ENCODE measurements at places on chromosomes 7 and 10. TPM values are rescaled to one million over a fixed set of nuclear protein-coding genes. Genes with fewer than 3 reads are reported as not detected.
A peak's percentile ranks its signal among the peaks of the same experiment; 100 is the strongest.

DNA sequence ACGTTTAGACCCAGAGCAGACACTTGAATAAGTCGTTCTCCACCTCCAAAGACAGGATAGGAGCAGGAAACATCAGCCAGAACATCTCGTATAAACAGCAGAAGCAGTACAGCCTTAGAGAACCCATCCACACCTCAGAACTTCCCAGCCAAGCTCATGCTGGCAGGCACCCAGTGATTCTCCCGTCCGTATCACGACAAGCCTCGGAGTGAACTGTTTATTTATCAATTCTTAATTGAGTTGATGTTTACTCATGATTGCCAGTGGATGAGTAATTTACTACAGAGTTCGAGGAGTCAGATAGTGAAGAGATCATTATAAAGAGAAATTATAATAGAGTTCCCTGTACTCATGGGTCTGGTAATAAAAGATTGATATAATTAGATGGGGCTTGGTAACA is 811.5 kb downstream of the LRMDA start:
- H3K4me3 ChIP-seq = no peak overlapping the region
- no peak overlapping the region for H3K27ac ChIP-seq
- DNase-seq = no peak
- no peaks in the 10 kb centered on the region for H3K36me3 ChIP-seq
- no peaks in the 10 kb centered on the region for H3K27me3 ChIP-seq
- H3K4me1 ChIP-seq = peaks cover 5% of the 10 kb centered on the region

DNA sequence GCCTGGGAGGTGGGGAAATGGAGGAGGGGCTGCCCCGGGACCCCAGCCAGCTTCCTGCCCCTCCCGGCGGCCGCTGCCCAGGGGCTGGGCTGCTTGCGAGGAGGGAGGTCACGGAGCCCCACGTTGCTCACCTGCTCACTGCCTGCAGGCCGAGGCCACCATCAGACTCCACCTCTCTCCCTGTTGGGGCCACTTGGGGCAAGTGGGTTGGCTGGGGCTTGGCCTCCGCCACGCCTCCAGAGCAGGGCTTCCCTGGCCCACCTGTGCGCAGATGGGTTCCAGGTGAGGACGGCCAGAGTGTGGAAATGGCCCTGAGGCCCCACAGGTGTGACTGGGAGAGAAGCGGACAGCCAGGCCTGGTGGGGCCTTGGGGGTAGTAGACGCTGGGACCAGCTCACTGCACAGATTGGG is 82.8 kb upstream of the DIP2C start:
- no peak for DNase-seq
- H3K36me3 ChIP-seq = no peaks in the 10 kb centered on the region
- H3K27ac ChIP-seq = no peak overlapping the region
- no peaks in the 10 kb centered on the region for H3K27me3 ChIP-seq
- no peaks in the 10 kb centered on the region for H3K4me1 ChIP-seq

- no peaks in the 10 kb centered on the region for H3K36me3 ChIP-seq
- no peaks in the 10 kb centered on the region for H3K27me3 ChIP-seq
- H3K4me1 ChIP-seq = no peaks in the 10 kb centered on the region
- no peak overlapping the region for H3K4me3 ChIP-seq
- no peak overlapping the region for H3K27ac ChIP-seq
- peak; percentile 19 for DNase-seq
These were observed 134.7 kb downstream of the ARL5B start for GRCh38 chr10:18793951-18794350.

GRCh38 chr7:108285003-108285368 is 154.8 kb upstream of the LAMB4 start:
- no peak overlapping the region for H3K27ac ChIP-seq
- H3K27me3 ChIP-seq = no peaks in the 10 kb centered on the region
- no peaks in the 10 kb centered on the region for H3K36me3 ChIP-seq
- H3K4me3 ChIP-seq = no peak overlapping the region

GRCh38 chr7:106770191-106770590 is 94.9 kb upstream of the PIK3CG start:
- no peak overlapping the region for H3K27ac ChIP-seq
- H3K27me3 ChIP-seq = no peaks in the 10 kb centered on the region
- H3K4me3 ChIP-seq = no peak overlapping the region
- DNase-seq = no peak
- peaks cover 16% of the 10 kb centered on the region for H3K4me1 ChIP-seq

DNA sequence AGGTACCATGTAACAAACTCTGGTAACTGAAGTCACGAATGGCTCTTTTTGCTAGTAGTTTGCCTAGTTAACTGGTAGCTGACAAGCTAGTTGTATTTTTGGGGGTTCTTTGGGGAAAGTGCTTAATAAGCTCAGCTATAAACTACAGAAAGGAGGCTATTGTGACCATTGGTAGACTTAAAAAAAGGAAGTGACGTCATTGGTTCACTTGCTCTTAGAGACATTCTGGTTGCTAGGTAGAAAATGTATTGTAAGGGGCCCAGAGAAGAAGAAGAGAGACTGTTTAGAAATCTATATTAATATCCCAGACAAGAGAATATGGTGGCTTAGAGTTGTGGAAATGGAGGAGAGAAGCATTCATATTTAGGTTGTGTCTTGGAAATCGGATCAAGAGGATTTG is 103.0 kb downstream of the NXPH1 start:
- H3K4me3 ChIP-seq = no peak overlapping the region
- H3K36me3 ChIP-seq = no peaks in the 10 kb centered on the region
- DNase-seq = no peak

Gene HOXA10
- polyA plus RNA-seq = not detected
